ENCODE measurements at places on chromosomes 12 and 14.

DNA sequence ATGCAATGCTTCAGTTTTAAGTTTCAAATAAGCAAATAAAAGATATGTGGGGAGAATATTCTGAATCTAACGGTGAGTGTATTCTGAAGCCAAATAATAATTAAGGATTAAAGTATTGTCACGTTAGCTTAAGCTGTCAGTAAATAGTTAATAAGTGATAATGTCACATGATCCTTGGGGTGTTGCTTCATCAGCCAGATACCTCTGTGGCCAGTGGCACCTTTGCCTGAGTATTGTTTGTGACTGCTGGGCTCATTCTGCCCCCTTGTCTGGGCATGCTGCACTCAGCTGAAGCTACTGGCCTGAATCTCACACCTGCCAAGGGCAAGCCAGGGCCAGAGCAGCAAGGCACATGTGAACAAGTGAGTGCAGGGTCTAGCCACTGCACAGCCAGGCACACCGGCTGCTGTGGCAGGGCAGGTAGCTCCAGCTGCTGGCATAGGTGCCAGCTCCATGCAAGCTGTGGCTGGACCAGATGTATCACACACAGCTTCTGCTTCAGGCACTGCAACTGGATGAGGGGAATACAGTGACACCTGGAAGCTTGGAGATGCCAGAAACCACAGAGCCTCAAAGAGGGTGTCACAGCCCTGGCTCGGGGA lies 739.7 kb downstream of the SLC6A15 start:
- DNase-seq: no peak

GRCh38 chr14:50635141-50635540 lies 33.0 kb downstream of the SAV1 start:
- no peak for DNase-seq

DNA sequence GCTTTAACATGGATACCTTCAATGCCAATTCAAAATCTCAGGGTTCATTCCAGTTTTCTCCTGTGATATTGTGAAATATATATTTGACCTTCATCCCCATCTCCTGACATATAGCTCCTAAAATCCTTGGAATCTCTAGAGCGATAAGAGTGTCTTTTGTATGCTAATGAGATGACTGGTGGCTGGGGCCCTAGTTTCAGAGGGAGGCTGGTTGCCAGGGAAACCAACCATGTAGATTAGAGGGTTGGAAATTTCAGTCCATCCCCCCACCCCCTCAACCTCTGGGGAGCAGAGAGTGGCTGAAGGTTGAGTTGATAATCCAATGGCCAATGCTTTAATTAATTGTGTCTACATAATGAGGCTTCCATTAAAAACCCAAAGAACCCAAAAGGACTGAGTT lies 59.4 kb downstream of the SDR9C7 start:
- no peak for DNase-seq

DNA sequence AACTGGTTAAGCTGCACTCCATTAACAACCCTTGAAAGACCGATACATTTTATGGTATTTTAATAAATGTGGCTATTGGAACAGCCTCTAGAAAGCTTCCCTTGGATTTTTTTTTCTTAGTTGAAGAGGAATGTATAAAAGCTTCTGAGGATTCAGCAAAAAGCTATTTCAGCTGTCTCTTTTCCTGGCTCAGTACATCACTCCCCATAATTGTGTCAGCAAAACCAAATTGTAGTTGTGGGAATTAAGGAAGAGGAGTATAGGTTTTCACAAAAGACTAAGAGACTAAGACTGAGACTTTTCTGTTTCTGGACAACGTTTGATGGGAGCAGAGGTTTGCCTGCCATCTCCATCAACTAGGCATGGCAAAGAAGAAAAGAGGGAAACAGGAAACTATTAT lies 106.5 kb downstream of the C12orf50 start:
- DNase-seq: no peak

GRCh38 chr12:8629486-8630033 lies 16.9 kb upstream of the AICDA start:
- DNase-seq: no peak

DNA sequence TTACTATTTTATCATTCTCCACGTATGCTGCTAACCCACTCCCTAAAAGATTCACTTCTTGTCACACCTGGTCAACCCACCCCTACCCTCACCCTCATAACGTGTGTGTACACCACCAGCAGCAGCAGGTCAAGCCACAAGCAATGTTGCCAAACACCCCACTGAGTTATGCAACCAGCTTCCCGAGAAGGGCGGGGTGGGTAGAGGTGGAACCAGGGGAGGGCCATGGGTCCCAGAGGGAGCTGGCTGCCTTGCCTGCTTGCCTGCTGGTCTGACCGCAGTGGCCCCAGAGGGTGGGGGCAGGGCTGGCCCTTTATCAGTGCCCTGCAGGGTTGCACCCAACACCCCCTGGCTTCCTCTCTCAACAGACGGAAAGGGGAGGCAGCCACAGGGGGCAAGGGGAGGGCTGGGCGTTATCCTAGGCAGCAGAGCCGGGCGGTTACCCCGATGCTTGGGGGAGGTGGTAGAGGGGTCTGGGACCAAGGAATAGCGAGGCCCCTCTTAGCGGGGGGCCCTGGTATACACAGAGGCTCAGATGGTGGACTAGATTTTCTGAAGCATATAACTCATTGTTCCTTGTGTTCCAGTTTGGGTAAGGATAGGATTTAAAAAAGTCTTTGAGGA lies 3.5 kb upstream of the NFE2 start:
- no peak for DNase-seq

DNA sequence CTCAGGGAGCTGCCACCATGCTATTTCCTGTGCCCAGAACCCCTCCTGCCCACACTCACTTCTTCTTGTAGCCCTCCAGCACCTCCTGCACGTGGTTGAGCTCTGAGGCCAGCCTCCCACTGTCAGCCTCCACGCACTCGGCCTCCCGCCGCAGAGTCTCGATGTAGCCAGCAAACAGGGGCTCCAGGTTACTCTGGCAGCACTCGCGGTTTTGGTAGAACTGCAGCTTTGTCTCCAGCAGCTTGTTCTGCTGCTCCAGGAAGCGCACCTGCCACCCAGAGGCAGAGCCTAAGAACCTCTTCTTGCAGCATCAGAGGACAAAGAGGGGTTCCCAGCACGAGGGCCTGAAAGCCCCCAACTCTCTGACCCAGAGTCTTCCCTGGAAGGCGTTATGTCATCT lies 2.1 kb downstream of the KRT83 start:
- peak; percentile 43 for DNase-seq

DNA sequence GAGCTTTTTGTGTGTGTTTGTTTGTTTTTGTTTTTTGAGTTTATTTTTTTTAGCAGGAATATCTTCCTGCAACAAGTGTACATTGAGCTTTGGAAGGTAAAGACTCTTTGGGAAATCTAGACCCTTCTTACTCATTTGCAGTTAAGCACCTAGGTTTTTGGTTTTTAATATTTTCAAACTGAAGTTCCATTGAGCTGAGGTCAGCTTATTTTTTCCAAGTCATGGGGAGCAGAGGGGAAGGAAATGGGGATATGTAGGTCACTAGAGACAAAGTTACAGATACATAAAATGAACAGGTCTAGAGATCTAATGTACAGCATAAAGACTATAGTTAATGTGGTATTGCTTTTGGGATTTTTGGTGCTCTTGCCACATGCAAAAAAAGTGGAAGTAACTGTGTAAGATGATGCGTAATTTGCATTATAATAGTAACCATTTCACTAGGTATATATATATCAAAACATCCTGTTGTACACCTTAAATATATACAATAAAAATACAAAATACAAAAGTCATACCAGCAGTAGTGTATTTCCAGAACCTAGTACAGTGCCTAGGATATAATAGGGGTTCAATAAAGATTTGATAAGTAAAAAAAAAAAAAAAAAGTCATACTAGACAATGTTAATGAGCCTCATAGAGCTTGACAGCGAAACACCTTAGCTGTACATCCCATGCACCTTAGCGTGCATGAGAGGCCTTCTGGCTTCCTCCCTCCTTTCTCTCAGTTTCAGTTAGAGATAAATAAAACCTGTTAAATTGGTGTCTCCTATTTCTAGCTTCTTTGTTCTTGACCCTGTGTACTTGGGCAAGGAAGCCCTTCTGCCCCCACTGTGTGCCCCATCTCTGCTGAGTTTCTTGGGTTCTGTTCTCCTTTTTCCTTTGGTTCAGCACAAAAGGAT lies 22.7 kb downstream of the CGRRF1 start:
- DNase-seq: no peak

Data from NCI-H510A treated with DMSO at 0.1 percent for 48 hours (cell line).